Foreskin fibroblast (primary cell): ENCODE measurements at places on chromosomes 5 and 9.

GRCh38 chr9:134059661-134060395 is 8.0 kb downstream of the BRD3 start:
- no peak for DNase-seq

- DNase-seq, result no peak
Measured at GRCh38 chr9:34465468-34465867, 6.9 kb downstream of the DNAI1 start.

- DNase-seq, result no peak
Measured at GRCh38 chr5:10645146-10645545, 81.3 kb downstream of the ANKRD33B start.

DNA sequence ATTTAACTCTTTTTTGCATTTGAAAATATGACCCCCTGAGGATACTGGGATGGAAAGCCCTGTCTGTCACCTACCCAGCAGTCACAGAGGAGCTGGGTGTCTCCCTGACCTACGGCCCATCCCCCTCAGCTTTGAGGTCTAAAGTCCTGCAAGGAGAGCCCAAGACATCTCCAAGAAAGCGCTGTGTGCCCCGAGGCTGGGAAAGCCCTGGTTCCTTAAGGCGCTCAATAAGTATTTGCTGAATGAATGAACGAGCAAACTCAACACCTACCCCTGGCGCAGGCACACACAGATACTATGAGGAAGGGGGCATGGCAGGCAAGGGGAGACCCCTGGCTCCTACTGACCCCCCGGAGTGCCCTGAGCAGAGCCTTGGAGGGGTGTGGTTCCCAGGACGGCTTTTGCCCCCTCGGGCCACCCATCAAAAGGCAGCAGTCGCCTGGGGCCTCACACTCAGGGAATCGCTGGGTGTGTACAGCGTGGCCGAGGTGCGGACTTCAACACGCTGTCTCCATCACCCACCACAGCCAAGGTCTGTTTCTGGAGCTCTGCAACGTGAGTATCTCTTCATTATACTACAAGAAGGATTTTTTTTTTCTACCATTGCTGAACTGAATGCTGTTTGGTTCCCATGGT is 211.6 kb downstream of the ERCC6L2 start:
- no peak for DNase-seq

DNA sequence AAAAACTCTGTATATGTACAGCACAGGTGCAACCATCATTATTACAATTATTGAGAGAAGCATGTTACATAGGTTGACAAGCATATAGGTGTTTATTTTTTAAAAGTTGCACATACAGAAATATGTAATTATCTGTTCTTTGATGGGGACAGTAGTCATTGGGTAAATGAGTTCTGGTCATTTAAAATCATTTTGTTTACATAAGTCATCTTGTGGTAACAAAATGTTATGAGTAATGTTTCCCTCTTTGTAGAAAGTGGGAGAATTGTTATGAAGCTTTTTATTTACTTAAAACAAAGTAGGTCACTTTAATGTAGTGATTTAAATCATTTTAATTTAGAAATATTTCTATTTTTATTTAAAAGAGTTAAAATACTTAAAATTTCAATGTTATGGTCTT is 33.8 kb upstream of the FBXL17 start:
- no peak for DNase-seq

- DNase-seq, result peak; percentile 22
Measured at GRCh38 chr5:33725806-33726205, 166.0 kb downstream of the ADAMTS12 start.

DNA sequence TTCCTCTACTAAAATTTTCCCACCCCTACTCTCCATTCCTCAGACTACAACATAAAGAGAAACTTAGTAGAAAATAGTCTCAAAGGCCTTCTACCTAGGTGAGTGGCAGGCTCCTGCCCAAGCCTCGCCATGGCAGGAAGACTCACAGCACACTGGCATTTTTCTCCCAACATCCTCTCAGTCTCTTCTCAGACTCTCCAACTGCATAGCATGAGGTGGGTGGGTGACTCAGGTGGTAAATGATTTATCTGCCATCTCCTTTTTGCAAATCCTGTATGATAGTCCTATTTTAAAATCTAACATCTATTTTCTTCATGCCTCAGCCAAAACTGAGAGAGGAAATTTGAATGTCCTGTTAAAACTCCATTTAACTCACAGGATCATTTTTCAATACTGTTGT is 33.5 kb upstream of the GRIA1 start:
- no peak for DNase-seq

DNA sequence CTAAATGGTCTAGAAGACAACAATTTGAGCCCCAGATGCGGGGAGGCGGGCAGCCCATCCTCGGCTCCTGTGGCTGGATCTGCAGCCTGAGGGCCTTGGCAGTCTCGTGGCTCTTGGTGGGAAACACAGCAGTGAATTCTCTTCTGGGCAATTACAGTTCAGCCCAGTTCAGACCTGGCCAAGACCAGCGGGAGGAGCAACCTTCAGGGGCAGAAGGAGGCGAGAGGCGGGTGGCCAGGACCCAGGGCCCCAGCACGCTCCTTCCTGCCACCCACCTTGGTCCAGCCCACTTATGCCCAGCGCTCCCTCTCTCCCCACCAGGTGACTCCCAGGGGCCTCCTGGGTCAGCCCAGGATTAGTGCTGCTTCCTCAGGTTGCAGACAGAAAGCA is 7.8 kb downstream of the MYMK start:
- DNase-seq, result no peak

DNA sequence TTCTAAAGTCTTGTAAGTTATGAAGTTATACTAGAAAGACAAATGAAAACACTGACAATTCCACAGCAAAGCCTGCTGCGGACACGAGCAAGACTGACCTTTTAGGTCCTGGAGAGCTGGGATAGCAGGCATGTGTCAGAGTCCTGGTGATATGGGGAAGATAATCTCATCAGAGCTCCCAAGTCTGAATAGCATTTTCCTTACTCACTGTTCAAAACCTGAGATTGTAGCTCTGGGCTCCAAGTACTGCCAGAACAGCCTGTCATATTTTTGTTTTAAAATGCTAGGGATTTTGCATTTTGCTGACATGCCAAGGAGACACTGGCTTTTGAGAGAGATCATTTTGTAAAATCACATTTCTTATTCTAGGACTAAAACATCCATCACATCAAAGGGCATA is 90.1 kb downstream of the DRD1 start:
- DNase-seq, result no peak

DNA sequence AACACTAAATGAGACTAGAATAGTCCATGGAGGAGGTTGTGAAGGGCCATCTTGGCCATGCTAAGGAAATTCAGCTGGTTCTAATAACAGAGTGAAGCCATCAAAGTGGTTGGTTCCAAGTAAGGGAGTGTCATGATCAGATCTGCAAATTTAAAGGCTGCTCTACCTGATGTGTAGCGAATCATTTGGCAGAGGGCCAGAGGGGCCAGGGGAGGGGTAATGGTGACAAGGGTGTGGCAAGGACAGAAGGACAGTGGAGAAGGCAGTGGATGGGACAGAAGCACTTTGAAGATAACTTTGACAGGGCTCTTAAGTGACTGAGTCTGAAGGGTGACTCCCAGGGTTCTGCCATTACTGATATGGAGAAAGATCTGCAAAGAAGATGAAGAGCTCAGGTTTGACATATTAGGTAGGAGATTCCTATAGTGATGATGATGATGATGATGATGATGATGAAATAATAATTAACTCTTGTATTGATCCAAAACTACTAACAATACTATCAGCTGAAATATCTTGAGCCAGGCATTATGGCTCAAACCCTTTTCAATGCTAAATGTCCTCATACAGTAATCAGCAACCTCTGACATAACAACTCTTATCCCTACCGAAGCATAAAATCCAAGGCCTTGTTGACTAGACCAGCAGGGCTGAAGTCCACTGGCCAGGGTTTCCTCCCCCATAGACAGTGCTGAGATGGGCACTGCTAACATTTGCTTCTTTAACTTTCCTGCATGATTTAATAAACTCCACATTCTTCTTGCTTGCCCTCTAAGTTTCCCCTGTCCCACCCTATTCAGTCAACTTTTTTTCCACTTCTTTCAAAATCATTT is 20.0 kb downstream of the KIAA1191 start:
- DNase-seq, result no peak

DNA sequence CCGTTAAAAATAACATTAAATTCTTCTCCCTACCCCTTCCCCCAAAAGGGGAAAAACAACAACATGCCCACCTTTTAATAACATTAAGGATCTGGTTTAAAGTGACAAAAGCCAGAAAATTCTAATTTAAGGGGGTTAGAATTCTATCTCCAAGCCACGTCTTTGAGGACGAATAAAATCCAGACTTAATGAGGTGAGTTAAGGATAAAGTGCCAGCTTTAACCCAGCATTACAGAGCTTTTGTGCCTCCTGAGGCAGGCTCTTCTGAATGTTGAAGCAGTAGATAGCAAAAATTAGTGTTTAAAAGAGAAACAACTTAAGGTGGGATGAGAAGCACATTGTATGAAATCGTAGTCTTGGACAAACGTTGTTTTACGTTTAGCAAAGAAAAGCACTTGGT is 329.0 kb upstream of the MPDZ start:
- DNase-seq, result no peak

DNA sequence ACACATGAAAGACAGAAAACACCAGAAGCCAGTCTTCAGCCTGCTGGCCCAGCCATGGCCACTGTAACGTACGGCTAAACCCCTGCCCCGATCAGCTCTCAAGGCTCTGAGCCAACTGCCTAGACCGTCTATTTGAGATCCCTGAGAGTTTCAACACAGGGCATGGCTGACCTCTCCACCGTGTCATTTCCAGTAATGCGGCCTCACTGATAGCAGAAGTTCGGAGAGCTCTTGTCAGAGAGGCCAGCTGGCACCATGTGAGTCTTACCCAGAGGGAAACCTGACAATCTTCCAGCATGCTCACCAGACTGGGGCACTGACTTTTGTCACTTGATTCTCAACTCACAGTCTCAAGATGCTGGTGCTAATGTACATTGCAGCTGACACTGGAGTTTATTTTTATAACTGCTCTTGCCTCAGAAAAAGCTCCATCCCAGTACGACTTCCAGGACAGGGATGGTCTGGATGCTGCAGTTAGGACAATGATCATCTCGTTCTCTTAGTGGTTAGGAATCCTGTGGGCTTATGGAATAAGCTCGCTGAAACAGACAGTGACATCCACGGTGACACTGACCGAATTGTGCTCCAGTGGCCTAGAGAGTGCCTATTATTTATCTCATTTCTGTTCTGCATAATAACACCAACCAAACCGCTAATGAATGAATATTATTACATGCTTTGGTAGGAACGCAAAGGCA is 372.7 kb downstream of the ICE1 start:
- no peak for DNase-seq

GRCh38 chr5:139481122-139481533 is 1.4 kb downstream of the STING1 start:
- no peak for DNase-seq

DNA sequence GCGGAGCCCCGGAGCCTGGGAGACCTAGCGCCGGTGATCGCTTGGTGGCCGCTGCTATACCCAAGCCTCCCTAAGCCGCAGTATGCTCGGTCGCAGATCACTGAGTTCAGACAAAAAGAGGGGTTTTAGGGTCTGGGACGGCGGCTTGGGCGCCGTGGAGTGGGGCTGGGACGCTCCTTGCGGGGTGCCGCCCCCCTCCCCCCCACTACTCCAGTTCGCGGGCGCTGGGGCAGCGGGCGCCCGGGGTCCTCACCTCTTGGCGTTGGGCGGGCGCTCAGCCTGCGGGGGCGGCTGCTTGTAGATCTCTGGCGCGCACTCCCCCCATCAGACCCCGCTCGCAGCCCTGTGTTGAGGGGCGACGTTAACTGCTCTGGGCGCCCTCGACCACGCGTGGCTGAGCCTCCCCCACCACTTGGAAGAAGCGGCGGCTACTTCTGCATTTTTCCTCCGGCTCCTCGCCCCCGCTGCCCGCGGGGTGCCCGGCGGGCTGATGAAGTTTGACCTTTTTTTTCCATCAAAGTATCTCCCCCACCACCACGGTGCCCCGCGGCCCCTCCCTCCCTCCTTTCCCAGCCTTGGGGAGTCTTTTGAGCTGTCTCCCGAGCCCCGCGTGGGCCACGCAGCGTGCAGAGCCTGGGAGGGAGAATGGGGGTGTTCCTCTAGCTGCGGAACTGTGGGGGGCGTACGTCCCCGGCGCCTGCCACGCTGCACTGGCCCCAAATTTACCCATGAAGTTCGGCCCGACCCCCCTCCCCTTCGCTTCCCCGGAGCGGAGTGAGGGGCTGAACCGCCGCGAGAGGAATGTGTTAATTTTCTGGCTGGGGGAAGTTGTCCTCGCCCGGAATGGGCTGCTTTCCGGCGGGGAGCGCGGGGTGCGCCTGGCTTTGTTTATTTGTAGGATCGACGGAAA is 1.2 kb downstream of the CXXC5 start:
- DNase-seq, result no peak

- peak; percentile 88 for DNase-seq
Measured at GRCh38 chr9:132240841-132241482, 79.1 kb downstream of the NTNG2 start.

GRCh38 chr9:126965541-126966428 is 51.2 kb downstream of the RALGPS1 start:
- peak; percentile 42 for DNase-seq

- no peak for DNase-seq
Measured at GRCh38 chr5:35954175-35954574, 15.8 kb upstream of the CAPSL start.

DNA sequence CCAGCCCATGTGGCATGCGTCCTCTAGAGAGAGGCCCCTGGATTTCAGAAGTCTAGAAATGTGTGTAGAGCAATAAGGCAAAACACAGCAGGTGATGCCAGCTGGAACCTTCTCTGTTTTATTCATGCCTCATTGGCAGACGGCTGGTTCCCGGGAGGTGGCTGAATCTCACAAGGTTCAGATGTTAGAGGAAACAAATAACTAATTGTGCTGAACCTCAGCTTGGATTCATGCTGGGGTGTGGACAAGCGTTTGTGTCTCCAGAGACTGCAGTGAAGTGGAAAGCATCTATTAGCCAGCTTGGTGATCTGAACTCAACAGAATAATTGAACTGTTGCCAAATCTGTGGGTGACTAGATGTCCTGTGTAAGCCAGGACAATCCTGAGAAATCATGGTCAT is 131.1 kb upstream of the NR4A3 start:
- no peak for DNase-seq

DNA sequence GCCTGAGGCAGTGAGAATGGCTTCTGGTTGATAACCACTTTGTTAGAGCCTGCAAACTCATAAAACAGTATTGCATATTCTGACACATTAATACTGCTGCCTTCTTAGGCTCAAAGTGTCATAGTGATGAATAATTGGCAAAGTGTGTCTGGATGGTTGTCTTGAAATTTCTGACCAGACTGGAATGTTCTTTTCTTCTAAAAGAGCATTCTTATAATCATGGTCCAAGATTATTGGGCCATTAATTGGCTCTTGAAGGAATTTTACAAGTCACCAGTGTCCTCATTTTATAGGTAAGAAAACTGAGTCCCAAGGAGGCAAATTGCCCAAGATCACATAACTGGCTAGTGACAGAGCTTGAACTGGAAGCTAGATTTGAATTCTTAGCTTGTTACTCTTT is 111.7 kb downstream of the PCSK1 start:
- peak; percentile 58 for DNase-seq

DNA sequence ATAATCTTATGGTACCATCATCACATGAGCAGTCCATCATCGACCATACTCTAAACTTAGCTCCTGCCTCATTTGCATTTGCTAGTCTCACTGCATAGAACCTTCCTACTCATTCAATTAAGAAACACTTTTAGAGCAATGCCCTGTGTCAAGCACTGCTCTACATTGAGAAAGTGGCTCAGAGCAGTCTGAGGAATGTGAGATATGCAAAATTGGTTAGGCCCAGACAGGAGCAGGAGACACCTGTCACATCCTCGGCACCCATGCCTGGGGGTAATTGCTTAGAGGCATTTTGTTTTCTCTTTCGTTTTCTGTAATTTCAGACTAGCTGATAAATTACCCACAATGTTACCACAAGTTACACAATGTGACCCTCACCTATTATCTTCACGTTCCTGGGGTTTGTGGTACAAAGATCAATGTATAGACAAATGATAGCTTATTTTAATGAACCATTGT is 4.9 kb upstream of the RARS1 start:
- no peak for DNase-seq
